Astrocyte of the hippocampus (primary cell): ENCODE measurements at places on chromosomes 12 and 14.

- DNase-seq: no peak
Measured at GRCh38 chr12:75571204-75571603, 59.8 kb upstream of the KRR1 start.

DNA sequence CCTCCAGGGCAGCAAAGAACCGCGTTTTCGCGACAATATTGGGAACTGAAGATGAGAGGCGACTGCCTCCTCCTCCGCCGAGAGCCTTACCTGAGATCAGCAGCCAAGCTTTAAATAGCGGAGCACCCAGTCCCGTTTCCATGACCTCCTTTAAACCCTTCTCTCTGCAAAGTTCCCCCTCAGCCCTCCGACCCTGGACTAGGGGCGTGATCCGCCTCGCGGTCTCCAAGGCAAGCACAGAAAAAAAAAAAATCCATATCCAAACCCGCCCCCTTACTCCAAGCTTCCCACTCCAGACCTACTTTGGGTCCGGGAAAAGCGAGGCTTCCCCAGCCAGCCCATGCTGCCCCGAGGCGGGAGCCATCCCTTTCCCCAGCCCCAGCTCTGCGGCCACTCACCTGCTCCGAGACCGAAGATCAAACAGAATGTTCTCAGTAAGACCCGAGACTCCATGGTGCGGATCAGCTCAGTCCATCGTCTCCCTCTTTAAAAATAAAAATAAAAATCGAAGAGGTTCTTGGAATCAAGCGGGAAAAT, 630 bp downstream of the NELL2 start:
- peak; percentile 10 for DNase-seq

GRCh38 chr14:34324363-34324795, 137.7 kb downstream of the SPTSSA start:
- DNase-seq: peak; percentile 65

DNA sequence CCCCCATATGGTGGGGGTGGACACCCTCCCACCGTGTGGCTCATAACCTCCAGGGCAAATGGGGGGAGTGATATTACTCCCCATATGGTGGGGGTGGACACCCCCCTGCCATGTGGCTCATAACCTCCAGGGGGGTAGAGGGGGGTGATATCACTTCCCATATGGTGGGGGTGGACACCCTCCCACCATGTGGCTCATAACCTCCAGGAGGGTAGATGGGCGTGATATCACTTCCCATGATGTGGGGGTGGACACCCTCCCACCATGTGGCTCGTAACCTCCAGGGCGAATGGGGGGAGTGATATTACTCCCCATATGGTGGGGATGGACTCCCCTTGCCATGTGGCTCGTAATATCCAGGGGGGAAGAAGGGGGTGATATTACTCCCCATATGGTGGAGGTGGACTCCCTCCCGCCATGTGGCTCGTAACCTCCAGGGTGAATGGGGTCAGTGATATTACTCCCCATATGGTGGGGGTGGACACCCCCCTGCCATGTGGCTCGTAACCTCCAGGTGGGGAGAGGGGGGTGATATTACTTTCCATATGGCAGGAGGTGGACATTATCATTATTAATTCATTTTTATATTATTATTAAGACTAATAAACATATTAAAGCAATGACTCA, 51.2 kb upstream of the OXA1L start:
- no peak for DNase-seq

DNA sequence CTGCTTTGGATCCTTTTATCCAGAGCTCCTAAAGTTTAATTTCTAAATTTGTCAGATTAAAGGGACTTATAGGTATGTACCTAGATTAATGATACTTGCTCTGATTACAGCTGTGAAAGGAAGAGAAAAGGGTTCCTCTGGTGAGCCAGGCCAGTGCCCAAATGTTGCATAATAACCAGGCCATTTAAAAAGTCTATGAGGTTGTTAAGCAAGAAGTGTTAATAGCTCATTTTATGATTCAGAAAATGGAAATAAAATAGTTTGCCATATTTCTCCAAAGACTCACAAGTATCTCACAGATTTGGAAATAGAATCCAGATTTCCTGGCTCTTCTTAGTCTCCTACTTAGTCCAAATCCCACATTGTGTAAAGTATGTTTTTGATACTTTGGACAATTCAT, 67.6 kb downstream of the SLC38A6 start:
- DNase-seq: no peak

DNA sequence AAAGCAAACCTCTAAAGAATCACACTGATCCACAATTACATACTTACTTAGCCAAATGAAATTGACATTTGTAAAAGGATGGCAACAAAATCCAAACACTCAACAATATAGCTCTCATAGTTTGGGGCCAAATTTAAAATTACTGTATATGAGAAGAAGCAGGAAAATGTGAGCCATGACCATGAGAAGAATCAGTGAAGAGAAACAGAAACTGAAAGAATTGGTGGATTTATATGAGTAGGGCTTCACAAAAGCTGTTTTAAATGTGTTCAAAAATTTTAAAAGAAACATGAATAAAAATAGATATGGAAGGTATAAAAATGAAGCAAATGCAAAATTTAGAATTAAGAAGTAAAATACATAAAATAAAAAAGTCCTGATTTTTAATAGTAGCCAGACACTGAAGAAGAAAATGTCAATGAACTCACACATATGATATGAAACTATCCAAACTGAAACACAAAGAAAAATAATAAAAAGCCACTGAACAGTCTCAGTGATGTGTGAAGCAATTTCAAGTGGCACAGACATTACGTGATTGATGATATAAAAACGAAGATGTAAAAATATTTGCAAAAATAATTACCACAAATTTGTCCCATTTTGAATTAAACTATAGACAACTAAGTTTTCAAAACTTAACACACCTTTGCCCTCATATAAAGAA, 87.9 kb upstream of the MDGA2 start:
- no peak for DNase-seq

DNA sequence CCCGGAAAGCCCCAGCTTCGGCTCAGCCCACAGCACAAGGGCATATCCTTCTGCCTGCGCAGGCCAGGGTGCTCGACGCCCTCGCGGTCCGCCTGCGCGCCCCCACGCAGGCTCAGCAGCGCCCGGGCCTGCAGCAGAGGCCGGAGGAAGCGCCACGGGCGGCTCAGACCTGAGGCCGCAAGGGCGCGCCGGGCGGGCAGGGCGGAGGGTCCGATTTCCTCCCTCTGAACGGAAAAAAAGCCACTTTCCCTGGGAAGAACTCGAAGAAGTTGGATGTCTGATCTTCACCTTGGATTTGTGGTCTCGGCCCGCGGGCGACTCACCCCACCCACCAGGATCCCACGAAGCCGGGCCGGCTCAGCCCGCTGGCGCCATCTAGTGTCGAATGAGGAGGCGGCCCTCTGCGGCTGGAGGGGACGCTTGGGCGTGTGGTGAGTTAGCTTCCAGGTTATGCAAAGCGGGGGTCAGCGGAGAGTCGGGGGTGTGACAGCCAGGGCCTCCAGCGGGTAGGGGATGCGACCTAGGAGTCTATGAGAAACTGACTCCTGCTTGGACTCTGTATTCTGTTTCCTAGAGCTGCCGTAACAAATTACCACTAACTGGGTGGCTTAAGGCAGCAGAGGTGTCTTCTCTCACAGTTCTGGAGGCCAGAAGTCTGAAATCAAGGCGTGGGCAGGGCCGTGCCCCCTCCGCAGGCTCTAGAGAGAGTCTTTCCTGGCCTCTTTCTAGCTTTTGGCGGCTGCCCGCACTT, 40.0 kb upstream of the SRSF5 start:
- peak; percentile 87 for DNase-seq

GRCh38 chr12:78192979-78193378, 362.3 kb downstream of the NAV3 start:
- DNase-seq: no peak

DNA sequence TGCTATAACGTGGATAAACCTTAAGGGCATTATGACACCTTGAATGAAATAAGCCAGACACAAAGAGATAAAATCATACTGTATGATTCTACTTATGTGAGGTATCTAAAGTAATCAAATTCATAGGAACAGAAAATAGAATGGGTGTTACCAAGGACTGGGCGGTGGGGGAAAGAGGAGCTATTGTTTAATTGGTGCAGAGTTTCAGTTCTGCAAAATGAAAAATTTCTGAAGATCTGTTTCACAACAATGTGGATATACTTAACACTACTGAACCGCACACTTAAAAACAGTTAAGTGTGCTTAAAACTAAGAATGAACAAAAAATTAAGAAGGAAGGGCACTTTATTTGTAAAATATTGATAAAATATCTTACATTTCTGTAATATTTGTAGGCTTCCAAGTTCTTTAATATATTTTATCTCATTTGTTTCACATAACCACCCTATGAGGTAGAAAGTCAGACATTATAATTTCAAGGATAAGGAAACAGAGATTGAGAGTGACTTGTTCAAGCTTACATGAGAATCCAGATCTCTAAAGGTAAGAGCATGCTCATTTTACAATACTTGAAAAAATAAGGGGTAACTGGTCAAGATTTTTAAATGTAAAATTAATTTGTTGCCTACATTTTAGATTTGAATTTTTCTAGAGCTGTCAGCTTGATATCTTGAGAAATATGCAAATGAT, 14.9 kb downstream of the LTA4H start:
- no peak for DNase-seq

GRCh38 chr12:724194-724855, 28.1 kb upstream of the WNK1 start:
- peak; percentile 17 for DNase-seq

GRCh38 chr14:33568935-33569579, 381.8 kb downstream of the EGLN3 start:
- DNase-seq: peak; percentile 32

- no peak for DNase-seq
Measured at GRCh38 chr12:62814243-62814642, 120.7 kb downstream of the PPM1H start.

DNA sequence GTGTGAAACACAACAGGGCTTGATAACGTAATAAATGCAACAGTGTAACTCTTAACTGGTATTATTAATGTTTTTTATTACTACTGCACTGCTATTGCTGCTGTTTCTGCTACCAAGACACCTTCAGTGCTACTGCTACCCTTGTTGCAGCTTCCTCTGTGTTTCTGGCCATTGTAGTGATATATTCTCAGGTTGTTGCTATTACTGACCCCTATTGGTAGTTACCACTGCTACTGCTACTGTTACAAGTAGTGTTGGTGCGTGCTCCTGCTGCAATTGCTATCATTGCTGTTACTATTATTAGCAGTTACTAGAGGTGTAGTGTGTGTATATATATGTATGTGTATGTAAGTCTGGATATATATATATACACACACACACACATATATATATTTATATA, 87.2 kb upstream of the PTPRB start:
- DNase-seq: no peak

- no peak for DNase-seq
Measured at GRCh38 chr12:126286203-126286602, 1221.0 kb downstream of the AACS start.
